ENCODE measurements at places on chromosomes 3 and 15.

- no peak for DNase-seq
Observed at GRCh38 chr15:52076889-52077781, 35.4 kb downstream of the BCL2L10 start.

DNA sequence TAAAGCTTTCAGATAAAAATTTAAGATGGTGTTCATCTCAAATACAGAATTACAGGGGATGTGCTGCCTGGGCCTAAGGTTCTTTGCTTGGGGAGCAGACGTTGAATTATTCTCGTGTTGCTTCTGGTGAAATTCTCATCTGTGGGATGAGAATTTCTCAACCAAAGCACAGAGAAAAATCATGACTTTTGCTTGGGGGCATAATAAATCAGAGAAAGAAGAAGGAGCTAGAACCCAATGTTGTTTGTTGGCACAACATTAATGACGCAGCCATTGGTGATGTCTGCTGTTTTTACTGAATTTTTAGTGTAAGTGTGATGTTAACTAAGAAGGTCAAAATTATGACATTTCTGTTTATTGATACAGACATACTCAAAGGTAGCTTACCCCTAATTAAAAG lies 35.7 kb downstream of the P3H2 start:
- DNase-seq: no peak

- DNase-seq: no peak
Observed at GRCh38 chr15:84604826-84605553, 4.2 kb downstream of the ZSCAN2 start.

GRCh38 chr3:9214185-9214584 lies 35.3 kb downstream of the SRGAP3 start:
- DNase-seq: no peak

DNA sequence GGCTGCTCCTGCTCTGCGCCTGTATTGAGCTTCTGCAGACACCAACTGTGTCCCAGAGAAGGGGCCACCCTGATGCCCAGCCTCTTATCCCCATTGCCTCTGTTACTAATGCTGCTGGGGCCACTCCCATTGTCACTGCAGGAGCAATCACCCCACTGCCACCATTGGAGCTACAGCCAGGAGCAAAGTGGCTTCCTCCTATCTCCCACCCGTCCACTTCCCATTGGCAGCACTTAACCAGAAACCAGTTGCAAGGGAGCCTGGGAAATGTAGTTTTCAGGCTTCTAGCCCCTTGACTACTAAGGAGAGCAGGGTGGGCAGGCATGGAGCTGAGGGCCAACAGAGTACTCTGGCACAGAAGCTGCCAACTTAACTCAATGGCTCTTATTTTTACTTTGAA lies 55.9 kb upstream of the KLF13 start:
- DNase-seq: no peak

- no peak for DNase-seq
Observed at GRCh38 chr3:15601399-15602145, at the start of the genes BTD and HACL1. BTD (plus strand) TSS chr3:15601745; CDS start chr3:15635440, 33,695 bp downstream. HACL1 (minus strand) TSS chr3:15601569; CDS start chr3:15601463, 106 bp downstream.

- DNase-seq: no peak
Observed at GRCh38 chr15:65517866-65518207, 348 bp upstream of the DPP8 start.

GRCh38 chr3:135691240-135691639 lies 274.3 kb upstream of the PPP2R3A start:
- DNase-seq: no peak

- DNase-seq: no peak
Observed at GRCh38 chr15:63530752-63531299, 26.4 kb downstream of the USP3 start.

DNA sequence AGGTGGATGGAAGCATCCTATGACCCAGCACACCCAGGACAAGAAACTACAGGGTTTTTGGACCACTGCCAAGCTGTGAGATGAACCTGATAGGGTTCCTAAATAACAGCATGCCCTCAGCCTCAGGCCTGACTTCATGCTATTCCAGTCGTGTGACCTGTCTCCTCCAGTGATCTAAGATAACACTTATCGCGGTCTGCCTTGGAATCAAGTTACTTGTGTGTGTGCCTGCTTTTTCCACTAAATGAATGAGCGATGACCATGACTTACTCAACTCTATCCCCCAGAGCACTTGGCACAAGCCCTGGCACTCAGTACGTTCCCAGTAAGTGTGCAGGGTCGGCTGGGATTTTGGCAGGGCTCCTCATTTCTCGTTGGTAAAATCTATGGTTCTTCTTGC lies 172.7 kb upstream of the TP63 start:
- no peak for DNase-seq

- no peak for DNase-seq
Observed at GRCh38 chr3:100899440-100900091, 93.7 kb downstream of the ABI3BP start.

- no peak for DNase-seq
Observed at GRCh38 chr15:52021892-52022540, 3.0 kb downstream of the MAPK6 start.

DNA sequence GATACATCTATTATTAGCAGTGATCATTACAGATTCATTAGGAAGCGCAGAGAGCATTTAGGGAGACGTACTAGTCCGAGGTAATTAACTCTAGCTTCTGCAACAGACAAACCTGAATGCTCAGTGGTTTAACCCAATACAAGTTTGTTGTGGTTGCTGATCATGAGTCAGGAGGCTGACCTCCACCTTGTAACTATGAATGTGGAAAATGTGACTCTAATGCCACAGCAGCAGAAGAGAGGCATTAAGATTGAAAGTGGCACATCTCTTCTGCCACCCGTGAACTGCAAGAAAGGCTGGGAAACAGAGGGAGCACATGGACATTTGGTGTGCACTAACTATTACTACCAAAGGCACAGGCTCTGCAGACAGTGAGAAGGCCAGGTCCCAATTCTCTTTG lies 71.2 kb upstream of the C3orf80 start:
- DNase-seq: no peak

DNA sequence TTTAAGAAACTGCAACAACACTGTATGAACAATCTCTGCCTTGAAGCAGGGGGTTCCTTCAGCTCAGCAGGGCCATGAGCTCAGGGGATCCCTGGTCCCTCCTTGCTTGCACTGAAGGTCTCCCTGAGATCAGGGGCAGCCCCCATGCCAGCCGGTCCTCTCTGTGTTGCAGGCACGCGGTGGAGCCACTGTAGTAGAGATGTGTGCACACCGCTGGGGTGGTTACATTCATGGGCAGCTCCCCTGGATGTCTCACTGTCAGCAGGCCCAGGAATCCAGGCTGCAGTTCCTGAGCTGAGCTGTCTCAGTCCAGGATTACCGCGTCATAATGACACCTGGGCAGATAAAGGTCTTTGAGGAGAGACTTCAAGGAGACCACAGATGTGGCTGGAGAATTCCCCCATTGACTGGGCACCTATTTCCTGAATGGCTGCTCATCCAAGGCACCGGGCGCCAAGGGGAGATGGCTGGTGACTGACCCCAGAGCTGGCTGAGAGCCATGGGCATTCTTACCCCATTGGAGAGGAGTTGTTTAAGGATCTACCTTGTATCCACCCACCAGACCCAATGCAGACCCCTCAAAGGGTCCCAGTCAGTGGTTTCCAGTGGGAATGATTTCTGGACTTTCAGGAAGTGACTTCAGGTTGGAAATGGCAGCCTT lies 10.4 kb upstream of the KLF13 start:
- no peak for DNase-seq

DNA sequence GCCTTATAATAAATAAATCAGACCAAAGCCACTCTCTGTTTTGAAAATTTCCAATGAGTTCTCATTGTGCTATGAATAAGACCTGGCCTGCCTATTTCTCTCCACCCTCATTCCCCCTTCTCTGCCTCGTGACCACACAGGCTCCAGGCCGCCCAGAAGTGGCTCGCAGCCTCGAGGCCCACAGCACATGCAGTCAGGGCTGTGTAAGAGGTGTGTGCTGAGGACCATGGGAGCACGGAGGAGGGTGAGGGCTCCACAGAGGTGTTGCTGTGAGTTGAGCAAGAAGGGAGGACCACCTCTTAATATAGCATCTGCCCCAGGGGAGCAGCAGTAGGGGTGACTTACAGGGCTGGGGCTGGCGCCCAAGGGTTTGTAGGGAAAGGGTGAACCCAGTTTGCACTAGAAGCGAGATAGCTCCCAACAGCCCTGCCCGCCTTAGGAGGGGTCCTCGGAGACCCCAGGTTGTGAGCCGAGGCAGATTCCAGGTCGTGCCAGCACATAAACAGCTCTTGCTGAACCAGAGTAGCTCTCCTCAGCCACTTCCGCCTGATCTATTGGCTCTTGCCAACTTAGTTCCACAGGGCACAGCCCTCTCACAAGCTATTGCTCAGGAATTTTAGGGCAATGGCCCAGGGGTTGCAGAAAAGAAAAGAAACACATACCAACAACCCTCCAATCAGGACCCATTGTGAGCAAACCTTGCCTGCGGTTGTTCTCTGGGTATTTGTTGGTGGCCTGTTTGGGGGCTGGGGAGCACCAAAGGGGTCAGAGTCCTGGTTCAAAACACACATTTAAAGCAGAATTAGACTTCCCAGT lies 117.7 kb downstream of the MYLK start:
- no peak for DNase-seq

DNA sequence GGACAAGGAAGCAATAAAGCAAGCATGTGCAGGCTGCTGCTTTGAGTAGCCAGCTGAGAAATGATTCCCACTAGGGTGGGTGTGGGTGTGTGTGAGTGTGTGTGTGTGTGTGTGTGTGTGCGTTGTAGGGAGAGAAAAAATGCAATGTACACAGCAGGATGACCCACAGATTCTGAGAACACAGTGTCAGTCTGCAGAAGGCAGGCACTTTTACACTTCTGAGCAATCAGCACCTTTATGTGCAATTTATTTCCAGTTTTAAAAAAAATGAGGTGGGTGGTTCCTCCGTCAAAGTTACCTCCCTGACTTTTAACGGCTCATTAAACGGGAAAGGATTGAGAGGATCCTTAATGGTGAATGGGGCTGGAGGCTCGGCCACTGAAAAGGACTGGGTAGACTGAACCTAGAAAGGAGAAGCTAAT lies 38.5 kb upstream of the LIPC start:
- no peak for DNase-seq

- no peak for DNase-seq
Observed at GRCh38 chr15:32652178-32652577, 10.7 kb downstream of the SCG5 start.

DNA sequence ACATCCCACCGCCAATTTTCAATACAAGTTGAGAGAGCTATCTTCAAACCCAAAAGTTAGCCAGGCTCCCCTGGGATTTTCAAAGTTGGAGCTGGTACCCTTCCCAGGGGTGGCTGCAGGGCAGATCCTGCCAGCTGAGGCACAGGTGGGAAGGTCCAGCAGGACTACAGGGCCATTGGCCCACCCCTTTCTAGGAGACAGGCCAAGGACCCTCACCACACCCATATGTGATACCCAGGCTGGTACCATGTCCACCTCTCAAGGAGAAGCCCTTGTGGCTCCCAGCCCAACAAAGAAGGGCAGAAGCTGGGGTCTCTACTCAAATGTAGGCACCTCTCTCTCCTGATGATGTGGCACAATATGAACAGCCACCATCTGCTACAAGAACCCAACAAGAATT lies 8.0 kb downstream of the POC1A start:
- no peak for DNase-seq

GRCh38 chr3:18868911-18869689 lies 279.2 kb upstream of the KCNH8 start:
- DNase-seq: no peak

- no peak for DNase-seq
Observed at GRCh38 chr3:161349529-161350312, 21.6 kb downstream of the SPTSSB start.

GRCh38 chr15:63482874-63483323 lies 21.5 kb upstream of the USP3 start:
- no peak for DNase-seq

DNA sequence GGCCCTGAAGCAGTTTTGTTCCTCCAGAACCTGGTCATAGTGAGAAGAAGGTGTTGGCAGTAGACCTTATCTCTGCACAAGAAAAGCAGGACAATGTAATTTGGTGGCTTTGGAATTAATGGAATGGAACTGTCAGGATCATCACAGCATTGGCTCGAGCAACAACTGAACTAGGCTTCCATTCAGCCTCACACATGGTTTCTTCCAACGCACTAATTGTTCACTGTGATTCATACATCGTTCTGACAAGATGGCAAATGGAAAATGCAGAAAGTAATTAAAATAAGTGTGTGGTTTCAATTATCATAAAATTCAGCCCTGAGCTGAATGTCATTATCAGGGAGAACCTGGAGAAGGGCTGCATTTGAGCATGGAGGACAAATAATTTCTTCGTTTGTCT lies 80.6 kb downstream of the MFSD1 start:
- DNase-seq: no peak

DNA sequence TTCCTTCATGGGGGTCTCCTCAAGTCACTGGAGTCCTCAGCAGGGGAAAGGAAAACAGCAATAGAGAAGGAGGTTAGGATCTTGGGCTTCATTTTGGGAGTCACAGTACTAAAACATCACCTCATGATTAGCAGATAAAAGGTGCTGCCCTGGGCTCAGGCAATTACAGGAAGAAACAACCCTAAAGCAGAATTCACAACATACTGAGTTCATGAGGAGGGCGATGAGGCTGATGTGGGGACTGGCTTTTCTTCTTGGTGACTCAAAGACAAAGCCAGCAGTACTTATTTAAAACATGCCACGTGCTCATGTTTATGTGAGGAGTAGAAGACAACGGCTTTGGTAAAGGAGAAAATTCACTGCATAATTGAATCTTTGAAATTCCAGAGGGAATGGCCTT lies 822.3 kb upstream of the CFAP20DC start:
- no peak for DNase-seq

DNA sequence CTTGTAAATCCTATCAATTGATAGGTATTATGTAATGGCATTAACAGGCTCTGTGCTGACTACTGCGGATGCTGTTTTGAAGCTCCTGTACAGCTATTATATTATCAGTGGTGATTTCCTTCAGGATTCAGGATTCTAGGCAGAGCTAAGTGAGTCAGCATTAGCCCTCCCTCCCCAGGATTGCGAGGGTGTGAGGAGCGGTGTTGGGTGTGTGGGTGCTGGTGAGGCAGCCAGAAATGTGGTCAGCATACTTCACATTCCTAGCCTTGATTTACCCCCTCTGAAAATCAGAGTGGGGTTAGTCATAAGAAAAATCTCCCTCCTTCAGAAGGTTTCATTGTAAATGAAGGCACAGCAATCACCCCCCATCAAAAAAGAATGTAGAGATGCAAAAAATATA lies 72.5 kb downstream of the SNTN start:
- no peak for DNase-seq

GRCh38 chr3:73866846-73867245 lies 242.1 kb upstream of the PDZRN3 start:
- DNase-seq: no peak

GRCh38 chr15:85980946-85981345 lies 98.7 kb upstream of the AGBL1 start:
- no peak for DNase-seq

GRCh38 chr3:78761126-78761525 lies 1006.7 kb downstream of the ROBO1 start:
- no peak for DNase-seq

Data from activated naive CD4-positive, alpha-beta T cell (primary cell).